ENCODE measurements at places on chromosomes 6 and 20.

DNA sequence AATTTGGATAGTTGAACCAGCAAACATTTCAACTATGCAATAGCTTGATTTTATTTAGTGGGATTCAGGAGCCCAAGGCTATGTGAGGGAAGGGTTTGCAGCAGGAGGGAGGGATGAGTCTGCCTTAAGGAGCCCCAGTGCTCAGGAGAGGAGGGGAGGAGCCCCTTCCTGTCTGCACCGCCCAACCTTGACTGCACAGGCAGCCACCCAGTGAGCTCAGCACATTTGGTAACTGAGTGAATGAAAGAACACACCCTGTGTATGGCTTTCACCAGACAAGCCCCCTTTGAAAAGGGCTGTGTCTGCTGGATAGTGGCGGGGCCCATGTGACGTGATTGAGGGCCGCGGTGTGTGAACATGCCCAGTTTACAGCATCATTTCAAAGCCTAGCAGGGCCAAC is 17.0 kb downstream of the DACT2 start:
- no peak for DNase-seq

DNA sequence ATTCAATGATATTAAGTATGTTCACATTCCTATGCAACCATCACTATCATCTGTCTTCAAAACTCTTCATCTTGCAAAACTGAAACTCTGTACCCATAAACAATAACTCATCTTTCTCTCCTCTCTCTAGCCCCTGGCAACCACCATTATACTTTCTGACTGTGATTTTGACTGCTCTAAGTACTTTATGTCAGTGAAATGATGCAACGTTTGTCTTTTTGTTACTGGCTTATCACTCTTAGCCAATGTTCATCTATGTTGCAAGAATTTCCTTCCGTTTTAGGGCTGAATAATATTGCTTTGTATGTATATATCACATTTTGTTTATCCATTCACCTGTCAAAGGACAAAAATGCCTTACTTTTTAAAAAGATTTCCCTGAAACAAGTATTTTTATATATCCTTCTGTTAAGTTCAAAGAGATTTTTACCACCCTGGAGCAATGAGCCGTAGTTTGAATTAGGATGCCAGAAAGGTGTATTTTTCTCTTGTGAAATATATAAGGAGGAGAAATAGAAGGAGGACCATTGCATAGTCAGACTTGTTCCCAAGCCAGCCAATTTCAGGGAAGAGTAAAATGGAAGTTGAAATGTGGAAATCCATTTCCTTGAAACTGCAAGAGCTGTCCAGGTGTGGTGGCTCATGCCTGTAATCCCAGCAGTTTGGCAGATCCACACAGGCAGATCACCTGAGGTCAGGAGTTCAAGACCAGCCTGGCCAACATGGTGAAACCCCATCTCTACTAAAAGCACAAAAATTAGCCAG is 4.0 kb upstream of the CGAS start:
- no peak for DNase-seq

- no peak for DNase-seq
These were observed 90.5 kb downstream of the SAMD3 start for GRCh38 chr6:130132286-130132701.

DNA sequence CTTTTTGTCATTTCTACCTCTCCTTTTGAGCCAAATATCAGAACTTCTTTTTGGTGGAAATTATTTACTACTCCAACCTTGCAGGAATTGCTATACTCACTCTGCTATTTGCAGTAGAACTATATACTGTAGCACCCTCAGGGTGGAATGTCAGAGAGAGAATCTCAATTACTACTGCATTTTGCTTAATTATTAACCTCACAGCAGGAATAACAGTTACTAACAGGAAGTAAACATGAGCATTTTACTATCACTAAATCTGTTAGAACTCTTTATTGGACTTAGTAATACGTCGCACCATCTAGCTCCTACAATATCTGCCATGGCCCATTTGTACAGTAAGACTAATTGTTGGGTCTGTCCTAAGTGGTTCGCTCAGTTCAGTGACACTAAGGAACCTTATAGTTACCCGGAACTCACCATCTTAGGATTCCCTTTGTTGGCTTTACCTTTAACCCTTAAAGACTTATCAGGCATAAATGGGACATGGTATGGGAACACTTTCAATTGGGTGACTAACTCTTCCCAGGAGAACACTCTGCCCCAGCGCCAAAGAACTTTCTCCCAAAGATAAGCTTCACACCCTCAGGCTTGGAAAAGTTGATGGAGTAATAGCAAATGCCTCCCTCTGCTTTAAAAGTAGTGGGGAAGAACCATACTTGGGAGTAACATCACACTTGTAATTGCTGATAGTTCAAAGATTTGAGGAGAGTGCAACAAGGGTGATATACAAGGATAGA is 38.8 kb downstream of the PLN start:
- no peak for DNase-seq

DNA sequence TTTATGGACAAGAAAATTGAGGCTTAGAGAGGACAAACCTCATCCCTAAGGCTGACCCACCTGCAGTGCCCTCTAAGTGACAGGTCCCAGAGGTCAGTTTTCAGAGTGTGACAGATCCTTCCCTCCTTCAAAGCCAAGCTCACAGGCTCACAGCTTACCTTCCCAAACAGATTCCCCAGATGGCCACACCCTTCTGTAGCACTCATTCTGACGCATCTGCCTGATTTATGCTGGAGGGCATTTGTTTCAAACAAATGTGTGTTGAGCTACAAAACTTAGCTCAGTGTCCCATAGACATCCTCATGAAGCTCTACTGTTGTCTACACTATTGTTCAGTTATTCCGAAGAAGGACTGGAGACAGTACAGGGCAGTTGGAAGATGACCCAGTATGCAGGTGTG is 60.6 kb upstream of the RIN2 start:
- DNase-seq, result no peak
